Activated T-helper 1 cell treated with anti-CD3 and anti-CD28 coated beads, Interleukin-2, amount 50 U/mL, for 16 hours (primary cell): ENCODE measurements at places on chromosomes 11 and 22.

GRCh38 chr11:64760759-64761420, 1.1 kb upstream of the PYGM start:
- no peak for DNase-seq

GRCh38 chr11:59479906-59480305, 6.8 kb downstream of the OR4D10 start:
- DNase-seq = no peak

GRCh38 chr22:28074526-28074925, 155.5 kb upstream of the PITPNB start:
- no peak for DNase-seq

- no peak for DNase-seq
Measured at GRCh38 chr11:79493555-79494171, 52.8 kb upstream of the TENM4 start.

GRCh38 chr11:94553938-94554337, 10.2 kb downstream of the FUT4 start:
- no peak for DNase-seq

DNA sequence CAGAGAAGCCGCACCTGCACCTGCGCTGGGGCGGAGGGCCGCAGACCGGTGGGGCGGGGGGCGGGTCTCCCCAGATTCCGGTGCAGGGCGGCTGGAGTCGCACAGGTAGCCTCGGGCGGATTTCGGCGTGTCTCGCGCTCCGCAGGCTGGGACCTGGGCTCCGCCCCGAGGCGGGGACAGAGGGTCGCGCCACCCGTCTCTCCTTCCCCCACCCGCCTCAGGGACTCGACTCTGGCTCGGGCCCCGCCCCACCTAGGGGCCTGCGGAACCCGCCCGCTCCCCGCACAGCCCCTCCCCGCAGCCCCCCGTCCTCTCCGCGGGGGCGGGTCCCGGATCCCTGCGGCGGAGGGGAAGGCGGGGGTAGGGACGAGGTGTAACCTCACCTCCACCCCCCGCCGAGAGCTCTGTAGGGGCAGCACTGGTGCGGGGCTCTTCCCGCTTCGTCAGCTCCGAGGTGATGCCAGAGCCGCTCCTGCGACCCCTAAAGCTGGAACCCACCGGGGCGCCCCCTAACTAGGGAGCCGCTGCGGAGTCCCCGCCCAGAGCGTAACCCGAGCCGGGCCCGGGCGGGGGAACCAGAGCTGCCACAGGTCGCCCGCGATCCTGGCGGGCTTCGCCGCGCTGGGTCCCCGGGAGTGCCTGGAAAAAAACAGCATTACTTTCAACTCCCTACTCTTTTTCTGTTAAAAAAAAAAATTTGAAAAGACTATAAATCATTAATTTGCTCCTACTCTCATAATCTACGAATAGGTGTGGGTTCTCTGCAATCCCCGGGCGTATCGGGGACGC, at the start of gene SLC29A2:
Gene SLC29A2 (minus strand): TSS at position 134 of the 789 bp plus-strand sequence. CDS start 169 bp downstream, outside the sequence.
- DNase-seq = peak; percentile 66

DNA sequence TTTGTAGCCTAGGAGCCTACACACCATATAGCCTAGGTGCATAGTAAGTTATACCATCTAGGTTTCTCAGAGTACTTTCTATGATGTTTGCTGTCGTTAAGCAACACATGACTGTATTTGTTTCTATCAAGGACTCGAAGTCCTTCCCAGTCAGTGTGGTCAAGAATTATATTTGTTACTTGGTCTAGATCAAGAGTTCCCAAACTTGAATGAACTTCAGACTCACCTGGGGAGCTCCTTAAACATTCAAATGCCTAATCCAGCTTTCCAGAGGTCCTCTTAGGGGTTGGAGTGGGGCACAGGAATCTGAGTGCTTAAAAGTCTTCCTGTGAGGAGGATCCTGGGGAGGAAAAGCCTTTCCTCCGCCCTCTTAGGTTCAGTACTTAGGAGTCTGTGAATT, 41.5 kb upstream of the PAMR1 start:
- no peak for DNase-seq

GRCh38 chr22:33519071-33519973, 401.0 kb downstream of the LARGE1 start:
- no peak for DNase-seq

- no peak for DNase-seq
Measured at GRCh38 chr11:44290208-44290607, 19.7 kb downstream of the ALX4 start.

DNA sequence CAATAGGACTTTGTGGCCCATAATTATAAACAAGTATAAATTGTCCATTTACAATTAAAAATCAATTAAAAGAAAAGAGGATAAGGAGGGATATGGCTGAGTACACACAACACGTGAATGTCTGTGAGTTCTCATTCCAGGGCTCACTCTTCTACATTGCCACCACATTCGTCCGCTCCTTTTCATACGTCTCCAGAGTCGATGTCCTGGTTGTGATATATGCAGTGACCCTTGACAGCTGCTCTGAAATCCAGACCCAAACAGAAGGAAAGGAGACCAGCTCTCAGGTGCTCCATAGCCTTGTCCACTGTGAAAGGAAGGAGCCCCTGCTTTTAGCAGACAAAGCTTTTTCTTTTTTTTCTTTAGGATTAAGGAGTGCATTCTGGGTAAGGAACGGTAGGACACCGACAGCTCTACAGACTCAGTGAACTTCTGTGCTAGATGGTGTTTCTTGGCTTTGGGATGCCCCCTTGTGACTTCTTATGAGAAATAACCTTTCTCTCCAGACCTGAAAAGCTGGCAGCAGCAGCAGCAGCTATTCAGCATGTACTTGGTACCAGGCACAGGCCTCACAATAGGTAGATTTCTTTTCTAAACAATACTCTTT, 19.7 kb upstream of the DNAJB13 start:
- DNase-seq = no peak

GRCh38 chr11:47967577-47968525, 12.5 kb upstream of the PTPRJ start:
- no peak for DNase-seq

DNA sequence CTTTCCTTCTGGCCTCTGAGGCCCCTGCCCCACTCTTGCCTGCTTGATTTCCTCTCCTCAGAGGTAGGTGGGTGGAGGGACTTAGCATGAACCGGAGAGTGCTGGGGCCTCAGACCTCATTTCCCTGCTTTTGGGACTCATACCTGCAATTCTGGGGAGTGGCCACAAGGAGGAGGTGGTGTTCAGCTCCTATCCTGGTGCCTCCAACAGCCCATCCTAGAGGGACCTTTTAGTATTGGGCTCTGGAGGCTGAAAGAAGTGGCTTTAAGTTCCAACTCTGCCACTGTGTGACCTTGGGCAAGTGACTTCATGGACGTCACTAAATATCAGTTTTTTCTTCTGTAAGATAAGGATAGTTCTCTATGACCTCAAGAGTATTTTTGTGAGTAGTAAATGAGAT, 98.6 kb downstream of the KIAA1671 start:
- DNase-seq = no peak

GRCh38 chr11:36097219-36097650, 153.4 kb downstream of the LDLRAD3 start:
- no peak for DNase-seq

- DNase-seq = no peak
Measured at GRCh38 chr11:12724301-12725054, 50.3 kb downstream of the TEAD1 start.

- no peak for DNase-seq
Measured at GRCh38 chr11:105689631-105690030, 79.8 kb downstream of the GRIA4 start.

GRCh38 chr11:19218216-19218615, 16.4 kb upstream of the CSRP3 start:
- DNase-seq = no peak

GRCh38 chr22:47673557-47673956, 911.1 kb downstream of the TBC1D22A start:
- DNase-seq = no peak
